ENCODE measurements at places on chromosomes 7 and 10.

DNA sequence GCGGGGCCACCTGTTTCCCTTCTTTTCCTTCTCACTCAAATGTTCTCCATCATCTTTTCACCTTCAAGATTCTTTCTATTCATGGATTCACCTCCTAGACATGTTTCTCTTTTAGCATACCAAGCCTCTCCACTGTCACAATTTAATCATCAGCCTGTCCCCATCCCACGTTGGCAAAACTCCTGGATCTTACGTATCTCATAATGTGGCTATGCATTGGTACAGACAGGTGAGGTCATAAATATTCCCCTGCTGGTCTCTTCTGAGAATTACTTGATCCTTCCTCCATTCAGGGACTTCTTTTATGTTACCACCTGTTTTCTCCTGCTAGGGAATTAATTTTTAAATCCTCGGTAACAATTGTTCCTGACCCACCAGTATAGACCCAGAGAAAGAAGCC, 262.6 kb upstream of the NEBL start:
- DNase-seq = no peak

- no peak for DNase-seq
These were observed 44.4 kb upstream of the TCERG1L start for GRCh38 chr10:131355881-131356280.

- no peak for DNase-seq
These were observed 27.6 kb downstream of the SDHAF3 start for GRCh38 chr7:97145068-97145467.

DNA sequence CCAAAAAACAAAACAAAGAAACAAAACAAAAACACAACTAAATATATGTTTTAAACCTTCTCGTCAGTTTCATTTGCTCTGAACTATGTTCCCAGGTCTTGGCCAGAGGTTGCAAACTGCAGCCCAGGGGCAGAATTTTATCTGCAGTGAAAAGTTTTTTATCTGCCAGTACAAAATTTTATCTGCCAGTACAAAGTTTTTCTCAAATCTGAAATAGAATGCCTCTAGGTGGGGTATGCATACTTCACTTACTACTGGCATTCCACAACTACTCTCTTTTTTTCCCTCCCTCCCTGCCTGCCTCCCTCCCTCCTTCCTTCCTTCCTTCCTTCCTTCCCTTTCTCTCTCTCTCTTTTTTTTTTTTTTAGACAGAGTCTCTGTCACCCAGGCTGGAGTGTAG, 9.4 kb upstream of the CLDN3 start:
- no peak for DNase-seq

- DNase-seq = no peak
These were observed 5.7 kb upstream of the TIAL1 start for GRCh38 chr10:119602241-119603095.

- DNase-seq = no peak
These were observed 63.3 kb upstream of the PRKG1 start for GRCh38 chr10:51010977-51011376.

GRCh38 chr10:116115797-116116196, 157.2 kb downstream of the GFRA1 start:
- no peak for DNase-seq

DNA sequence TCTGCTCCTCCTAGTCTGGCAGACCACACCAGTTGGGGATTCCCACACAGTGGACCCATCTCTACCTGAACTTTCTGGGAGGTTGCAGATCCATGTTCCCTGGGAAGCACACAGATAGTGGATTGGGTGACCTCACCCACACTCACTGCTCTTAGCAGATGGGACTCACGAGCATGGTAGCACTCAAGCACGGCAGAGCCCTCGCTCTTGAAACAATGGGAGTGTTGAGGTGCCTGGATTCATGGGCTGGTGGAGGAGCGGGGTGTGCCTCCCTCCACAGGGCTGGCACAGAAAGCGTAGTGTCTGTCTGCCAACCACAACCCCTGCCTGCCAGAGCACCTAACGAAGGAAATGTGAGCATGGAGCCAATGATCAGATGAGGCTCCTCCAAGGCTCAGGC, 568.0 kb downstream of the POM121L12 start:
- DNase-seq = no peak
